ENCODE measurements at places on chromosomes 12 and 14.
A peak's percentile ranks its signal among the peaks of the same experiment; 100 is the strongest.

- no peak for DNase-seq
These were observed 7.6 kb upstream of the FLVCR2 start for GRCh38 chr14:75570797-75571196.

DNA sequence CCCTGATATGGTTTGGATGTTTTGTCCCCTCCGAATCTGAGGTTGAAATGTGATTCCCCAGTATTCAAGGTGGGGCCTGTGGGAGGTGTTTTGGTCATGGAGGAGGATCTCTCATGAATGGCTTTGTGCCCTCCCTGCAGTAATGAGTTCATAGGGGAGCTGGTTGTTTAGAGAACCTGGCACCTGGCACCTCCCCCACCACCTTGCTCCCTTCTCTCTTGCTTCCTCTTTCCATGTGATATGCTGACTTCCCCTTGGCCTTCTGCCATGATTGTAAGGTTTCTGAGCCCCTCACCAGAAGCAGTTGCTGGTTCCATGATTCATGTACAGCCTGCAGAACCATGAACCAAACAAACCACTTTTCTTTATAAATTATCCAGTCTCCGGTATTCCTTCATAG, 32.6 kb downstream of the CD163L1 start:
- no peak for DNase-seq

GRCh38 chr12:70971001-70971794, 50.7 kb upstream of the PTPRR start:
- DNase-seq = no peak

DNA sequence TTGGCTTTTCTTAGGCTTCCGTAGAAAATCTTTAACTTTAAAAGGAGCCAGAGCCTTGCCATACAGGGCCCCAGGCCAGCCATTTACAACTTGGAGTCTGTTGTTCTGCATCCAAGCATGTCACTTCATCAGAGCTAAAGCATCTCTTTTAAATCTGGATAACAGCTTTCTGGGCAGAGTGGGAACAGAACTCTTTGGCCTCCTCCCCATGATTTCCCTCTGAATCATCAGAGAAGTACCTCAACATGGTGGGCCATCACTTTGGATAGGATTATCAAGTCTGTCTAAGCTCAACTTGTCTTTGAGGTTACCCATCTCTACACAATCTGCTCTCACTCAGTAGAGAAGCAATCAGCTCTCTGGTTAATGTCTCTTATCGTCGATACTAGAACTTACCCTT, 170.9 kb downstream of the SLC6A15 start:
- DNase-seq = no peak

DNA sequence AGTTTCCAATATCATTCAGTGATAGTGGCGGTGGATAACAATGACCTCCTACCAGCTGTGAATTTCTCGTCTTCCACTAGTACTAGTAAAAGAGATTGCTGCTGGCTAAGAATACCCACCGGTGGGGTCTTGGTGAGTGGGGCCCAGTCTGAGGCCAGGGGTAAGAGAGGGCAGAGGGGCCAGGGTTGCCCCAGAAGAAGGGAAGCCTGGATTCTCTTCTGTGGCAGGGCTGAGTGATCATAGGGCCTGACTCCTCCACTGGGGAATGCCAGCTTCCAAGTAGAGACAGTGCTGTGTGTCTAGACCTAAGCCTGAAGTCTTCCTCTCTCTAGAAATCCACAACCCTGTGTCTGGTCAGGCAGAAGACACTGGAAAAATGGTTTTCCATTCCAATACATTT, 5.8 kb upstream of the TMEM63C start:
- no peak for DNase-seq

DNA sequence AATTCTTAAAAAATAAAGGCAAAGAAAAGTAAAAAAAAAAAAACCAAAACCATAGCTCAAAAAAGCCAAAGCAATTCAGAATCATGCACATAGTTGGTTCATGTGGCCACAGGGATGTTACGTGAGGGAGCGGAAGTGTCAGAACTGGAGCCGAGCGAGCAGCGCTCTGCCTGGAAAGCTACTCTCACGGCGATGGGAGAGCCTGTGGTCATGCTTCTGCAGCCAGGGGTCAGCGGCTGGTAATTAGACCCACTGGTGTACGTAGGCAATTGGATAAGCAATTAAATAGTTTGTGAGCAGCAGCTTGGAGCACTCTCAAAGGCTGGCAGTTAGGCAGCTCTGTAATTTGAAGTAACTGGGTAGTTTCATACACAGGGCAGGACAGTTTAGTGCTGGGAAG, 58.1 kb downstream of the TRHDE start:
- no peak for DNase-seq

GRCh38 chr14:105885561-105886320, 359.4 kb downstream of the TMEM121 start:
- DNase-seq = no peak

DNA sequence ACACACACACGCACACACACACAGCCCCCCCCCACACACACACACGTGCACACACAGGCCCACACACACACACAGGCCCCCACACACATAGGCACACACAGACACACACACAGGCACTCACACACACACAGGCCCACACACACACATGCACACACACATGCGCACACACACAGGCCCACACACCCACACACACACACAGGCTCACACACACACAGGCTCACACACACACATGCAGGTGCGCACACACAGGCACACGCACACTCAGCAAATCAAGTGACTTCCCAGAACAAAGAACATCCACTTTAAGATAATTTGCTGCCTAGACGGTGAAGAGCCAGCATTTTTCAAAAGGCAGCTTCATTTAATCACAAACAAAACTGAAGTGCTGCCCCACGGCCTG, 78.5 kb upstream of the FBRSL1 start:
- peak; percentile 30 for DNase-seq

DNA sequence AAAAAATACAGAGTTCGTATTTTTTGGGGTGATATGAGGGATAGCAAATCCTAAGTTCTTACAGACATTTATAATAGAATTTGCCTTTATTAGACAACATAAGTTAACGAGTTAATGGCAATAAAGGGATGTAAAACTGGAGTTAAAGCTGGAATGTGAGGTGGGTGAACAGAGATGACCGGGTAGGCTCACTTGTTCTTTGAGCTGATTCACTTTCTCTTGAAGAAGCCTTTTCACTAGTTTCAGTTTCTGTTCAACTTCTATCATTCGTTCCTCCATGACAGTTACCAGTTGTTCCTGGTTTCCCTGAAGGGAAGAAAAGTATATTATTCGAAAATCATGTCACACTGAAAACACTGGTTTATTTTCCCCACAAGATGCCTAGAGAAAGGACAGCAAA, 57.7 kb upstream of the SAV1 start:
- DNase-seq = no peak

- no peak for DNase-seq
These were observed 119.6 kb downstream of the CRADD start for GRCh38 chr12:93796729-93797128.

DNA sequence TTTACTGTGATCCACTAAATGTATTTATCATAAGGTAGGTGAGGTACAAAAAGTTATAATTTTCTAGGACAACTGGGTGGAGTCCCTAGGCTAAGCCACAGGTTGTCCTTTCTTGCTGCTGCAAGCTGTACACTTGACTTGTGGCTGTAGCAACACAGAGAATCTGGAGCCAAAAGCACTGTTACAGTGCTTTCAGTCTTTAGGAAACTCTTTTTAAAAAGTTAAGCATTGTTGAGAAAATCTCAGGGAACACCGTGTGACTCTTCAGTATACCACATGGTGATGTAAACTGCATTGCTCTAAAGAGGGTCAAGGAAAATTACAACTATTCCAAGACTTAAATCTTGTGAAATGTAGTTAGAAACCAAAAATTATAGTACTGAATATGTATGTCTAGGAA, 11.4 kb downstream of the SLC15A5 start:
- no peak for DNase-seq

DNA sequence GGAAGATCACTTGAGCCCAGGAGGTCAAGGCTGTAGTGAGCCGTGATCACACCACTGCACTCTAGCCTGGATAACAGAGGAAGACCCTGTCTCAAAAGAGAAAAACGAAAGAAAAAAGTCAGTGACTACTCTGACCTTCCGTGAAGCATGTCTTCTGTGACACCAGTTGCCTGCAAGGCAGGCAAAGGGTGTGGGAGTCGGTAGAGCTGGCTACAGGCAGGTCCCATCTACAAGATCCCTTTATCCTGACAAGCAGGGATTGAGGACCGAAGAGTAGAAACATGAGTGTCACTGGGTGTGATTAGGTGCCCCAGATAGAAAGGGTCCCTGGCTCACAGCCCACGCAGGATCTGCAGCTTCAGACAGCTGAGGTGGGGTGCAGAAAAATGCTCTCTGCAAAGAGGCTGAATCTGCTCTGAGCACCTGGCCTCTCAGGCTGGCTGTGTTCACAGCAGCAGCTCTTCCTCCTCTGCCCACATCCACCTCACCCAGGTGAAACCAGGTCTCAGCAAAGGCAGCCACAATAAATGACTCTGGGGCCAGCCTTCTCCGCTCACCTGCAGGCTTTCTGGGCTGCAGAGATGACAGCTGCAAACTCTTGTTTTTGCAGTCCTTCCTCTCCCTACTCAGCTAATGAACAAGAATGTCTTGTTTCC, 28.6 kb upstream of the HSP90B1 start:
- DNase-seq = peak; percentile 17

- DNase-seq = no peak
These were observed 155.1 kb downstream of the BTG1 start for GRCh38 chr12:91990525-91990924.

GRCh38 chr12:80513211-80513610, 69.2 kb downstream of the PTPRQ start:
- DNase-seq = no peak

- no peak for DNase-seq
These were observed 197.4 kb downstream of the DUSP6 start for GRCh38 chr12:89154743-89155499.

- DNase-seq = no peak
These were observed 12.8 kb downstream of the SCAF11 start for GRCh38 chr12:45977620-45978019.

GRCh38 chr14:93318927-93319326, 13.9 kb downstream of the BTBD7 start:
- DNase-seq = no peak

- no peak for DNase-seq
These were observed 83.2 kb downstream of the BCL11B start for GRCh38 chr14:99188731-99189191.

DNA sequence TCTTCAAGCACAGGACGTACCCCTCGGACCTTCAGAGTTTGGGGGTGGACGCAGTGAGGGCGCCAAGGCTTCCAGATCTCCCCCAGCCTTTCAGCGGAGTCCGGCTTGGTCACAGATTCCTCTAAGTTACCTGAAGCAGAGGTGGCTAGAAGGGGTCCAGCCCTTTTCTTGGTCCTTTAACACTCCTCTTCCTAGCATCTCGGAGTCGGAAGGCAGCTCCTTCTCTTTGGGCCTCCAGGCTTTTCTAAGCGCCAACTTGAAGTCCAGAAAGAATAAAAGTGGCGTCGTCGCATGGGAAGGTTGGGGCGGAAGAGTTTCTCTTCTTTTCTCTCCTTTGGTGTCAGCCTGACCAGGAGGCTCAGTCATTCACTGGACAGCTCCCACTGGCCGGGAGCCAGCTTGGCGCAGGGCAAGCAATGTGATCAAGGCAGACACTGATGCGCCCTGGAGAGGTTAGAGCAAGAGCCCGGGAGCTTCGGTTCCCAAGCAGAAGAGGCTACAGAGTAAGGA, 9.6 kb downstream of the OR6S1 start:
- no peak for DNase-seq

- DNase-seq = no peak
These were observed 13.2 kb upstream of the TSPAN11 start for GRCh38 chr12:30913323-30913722.

DNA sequence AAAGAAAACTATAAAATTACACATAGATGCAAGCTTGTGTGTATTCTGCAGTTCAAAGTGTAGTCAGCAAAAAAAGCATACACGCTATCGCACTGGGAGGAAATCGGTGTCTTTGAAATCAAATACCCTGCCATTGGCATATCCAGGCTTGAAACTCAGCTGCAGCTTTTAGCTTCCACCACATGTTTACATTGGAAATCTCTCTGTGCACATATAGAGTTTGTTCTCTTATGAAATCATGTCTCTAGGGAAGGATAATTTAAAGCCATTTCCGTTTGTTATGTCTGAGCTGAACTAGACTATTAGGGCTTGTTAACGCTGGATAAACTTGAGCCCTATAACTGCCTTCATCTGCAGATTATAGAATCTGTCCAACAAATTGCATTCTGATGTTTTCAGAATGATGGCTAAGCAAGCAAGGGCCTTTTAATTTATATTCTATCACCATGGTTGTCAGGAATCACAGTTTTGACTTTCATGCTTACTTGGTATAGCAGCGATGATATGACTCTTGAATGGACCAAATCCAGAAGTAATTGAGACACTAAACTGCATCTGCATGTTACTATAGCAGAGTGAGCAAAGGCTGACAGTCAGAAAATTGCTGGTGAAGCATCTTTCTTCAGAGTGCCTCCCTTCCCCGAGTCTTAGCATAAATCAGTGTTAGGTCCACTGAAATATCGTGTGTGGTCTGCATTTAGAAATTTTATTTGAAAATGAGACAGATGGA, 442.8 kb downstream of the ZFP36L1 start:
- no peak for DNase-seq

DNA sequence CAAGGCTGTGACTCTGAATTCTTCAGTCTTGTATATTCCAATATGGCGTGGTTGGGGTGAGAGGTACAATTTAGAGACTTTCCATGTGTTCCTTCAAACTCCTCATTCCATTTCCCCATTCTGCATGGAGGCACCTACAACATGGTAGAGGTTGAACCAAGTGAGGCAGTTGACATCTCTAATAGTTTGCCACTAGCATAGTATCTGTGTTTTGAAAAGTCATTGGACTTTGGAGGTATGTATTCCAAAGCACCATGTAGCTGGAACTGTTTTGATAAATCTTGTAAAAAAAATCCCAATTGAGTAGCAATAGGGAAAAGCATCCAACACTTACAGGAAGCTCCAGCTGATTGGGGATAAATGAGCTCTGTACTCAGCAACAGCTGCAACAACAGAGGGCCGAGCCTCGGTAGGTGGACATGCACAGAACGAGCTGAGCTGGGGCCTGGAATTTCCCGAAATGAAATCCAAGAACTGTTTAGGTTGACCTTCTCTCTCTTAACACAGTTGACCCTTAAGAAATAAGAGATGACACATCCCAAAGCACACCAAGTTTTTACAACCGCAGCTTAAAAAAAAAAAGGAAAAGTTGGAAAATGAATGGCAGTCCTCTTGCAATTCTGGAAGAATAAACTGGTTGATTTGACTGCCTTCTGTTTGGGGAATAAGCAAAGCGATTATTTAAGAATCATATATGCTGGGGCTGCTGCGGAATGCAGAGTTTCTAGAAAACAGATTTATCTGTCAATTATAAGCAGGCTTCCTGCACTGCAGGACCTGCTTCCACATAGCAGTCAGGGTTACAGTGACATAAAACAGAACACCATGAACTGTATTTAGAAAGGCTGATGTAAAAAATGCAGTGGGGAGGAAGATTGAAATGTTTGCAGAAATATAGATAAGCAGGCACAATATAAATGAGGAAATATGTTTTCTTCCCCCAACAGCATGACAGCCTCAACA, 194.6 kb upstream of the KRR1 start:
- DNase-seq = no peak

GRCh38 chr12:6420364-6420763, 24.4 kb upstream of the CD27 start:
- no peak for DNase-seq

GRCh38 chr12:51845482-51845881, 3.0 kb downstream of the FIGNL2 start:
- no peak for DNase-seq

- DNase-seq = no peak
These were observed 222.2 kb upstream of the TMEM260 start for GRCh38 chr14:56357428-56357827.

GRCh38 chr12:131786331-131786730, 41.9 kb upstream of the MMP17 start:
- DNase-seq = no peak

All from NCI-H774 (cell line).